NCI-H446 treated with DMSO at 0.1 percent for 48 hours (cell line): ENCODE measurements at places on chromosomes 2 and 18.

DNA sequence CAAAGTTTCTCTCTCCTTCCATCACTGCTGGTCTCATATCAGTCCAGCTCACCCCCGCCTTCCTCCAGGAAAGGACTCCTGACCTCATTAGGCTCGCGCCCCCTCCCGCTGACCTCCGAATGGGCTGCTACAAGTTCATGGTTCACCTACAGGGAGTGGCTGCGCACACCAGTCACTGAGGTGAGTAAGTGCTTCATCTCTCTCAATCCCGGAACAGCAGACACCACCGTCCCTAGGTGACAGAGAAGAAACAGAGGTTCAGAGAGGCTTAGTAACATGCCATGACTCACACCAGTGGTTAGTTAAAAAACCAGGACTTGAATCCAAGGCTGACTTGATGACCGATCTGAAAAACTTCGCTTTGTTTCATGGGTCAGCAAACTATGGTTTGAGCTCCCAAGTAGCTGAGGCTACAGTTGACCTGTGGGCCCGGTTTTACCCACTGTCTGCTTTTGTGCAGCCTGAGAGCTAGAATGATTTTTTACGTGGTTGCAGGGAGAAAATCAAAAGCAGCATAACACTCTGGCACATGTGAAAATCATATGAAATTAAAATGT, 42.0 kb downstream of the ZFP36L2 start:
- no peak for DNase-seq

GRCh38 chr2:62284980-62285379, 89.1 kb downstream of the B3GNT2 start:
- DNase-seq: no peak

DNA sequence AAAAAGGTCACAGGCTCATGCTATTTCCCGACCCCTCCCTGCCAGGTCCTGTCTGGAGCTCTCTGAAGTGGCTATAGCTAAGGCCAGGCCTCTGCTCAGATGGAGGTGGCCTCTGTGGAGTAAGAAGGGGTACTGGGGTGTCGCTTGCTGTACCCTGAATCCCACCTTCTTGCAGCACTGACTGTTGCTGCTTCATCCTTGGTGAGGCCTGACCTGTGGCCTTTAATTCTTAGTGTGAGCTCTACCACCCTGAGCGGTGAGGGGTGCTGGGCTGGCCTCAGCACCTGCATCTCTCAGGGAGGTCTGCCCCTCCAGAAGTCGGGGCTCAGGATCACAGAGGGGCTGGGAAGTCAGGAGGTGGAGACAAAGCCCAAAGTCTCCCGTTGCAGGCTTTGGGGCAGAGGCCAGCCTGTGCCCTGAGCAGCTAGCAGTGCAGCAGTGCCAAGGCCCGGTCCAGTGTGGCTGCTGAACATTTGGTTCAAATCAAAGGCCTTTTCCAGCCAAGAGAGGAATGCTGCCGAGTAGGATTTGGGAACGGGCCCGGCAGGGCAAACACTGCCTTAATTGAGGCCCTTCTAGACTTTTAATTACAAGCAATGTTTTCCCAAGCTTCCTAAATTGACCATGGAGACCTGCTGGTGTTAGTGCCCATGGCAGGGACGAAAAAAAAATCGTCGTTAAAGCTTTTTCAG, 133.5 kb upstream of the HAAO start:
- peak; percentile 37 for DNase-seq

DNA sequence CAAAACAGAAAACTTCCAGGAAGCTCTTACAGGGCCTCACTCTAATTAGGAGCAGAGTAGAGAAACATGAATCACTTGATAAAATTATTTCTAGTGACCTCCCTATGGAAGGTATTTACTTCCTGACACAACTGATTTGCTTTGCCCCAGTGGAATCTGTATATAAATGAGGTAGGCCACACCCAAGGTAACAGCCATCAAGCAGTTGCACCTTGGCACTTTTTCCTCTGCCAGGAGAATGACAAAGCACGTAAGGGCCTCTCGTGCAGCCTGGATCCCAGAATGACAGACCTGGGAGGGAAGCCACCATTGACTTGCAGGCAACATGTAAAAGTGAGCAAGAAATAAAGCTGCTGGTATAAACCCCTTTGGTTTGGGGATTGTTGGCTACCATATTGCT, 620.0 kb upstream of the SLC39A10 start:
- no peak for DNase-seq

- DNase-seq: no peak
Observed at GRCh38 chr2:152431370-152432098, 96.6 kb downstream of the FMNL2 start.

- no peak for DNase-seq
Observed at GRCh38 chr2:128420131-128420530, 101.5 kb upstream of the HS6ST1 start.

- no peak for DNase-seq
Observed at GRCh38 chr2:83689402-83689801, 769.7 kb downstream of the SUCLG1 start.

GRCh38 chr2:198116756-198117155, 312.4 kb downstream of the PLCL1 start:
- no peak for DNase-seq

- DNase-seq: no peak
Observed at GRCh38 chr2:95041060-95041823, 15.7 kb downstream of the MAL start.

DNA sequence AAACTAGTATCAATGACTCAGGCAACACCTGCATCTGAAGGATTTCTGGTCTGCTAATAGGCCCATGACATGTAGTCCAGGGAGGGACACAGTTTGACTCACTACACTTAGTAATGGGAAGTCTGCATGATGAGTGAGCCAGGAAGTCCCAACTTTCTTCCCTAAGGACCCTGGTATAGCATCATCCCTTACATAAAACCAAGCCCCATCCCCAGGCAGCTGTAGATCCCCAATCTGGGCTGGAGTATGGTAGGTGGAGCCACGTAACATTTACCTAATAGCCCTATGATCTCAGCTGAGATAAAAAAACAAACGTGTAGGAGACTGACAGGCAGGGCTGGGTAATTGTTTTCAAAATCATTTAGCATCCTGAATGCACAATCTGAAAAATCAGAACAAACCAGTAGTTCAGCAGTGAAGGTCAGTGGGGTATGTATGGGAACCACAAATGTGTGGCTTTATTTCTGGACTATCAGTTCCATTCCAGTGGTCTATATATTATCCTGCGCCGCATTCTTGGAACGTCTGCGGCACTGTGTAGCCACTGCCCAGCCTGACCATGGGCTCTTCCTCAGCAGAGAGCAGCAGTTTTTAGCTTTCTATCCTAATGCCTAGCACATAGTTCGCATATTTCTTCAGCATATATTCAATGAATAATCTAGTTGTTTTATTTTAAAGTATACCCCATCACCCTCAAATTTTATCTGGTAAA, 33.5 kb downstream of the EPB41L3 start:
- DNase-seq: no peak

DNA sequence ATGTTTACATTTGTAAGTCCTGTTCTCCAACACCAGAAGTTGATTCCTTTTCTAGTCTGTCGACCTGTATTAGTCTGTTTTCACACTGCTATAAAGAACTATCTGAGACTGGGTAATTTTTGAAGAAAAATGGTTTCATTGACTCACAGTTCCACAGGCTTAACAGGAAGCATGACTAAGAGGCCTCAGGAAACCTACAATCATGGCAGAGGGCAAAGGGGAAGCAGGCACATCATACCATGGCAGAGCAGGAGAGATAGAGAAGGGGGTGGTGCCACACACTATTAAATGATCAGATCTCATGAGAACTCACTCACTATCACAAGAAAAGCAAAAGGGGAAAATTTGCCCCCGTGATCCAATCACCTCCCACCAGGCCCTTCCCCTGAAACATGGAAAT, 112.8 kb upstream of the MAP3K20 start:
- no peak for DNase-seq

DNA sequence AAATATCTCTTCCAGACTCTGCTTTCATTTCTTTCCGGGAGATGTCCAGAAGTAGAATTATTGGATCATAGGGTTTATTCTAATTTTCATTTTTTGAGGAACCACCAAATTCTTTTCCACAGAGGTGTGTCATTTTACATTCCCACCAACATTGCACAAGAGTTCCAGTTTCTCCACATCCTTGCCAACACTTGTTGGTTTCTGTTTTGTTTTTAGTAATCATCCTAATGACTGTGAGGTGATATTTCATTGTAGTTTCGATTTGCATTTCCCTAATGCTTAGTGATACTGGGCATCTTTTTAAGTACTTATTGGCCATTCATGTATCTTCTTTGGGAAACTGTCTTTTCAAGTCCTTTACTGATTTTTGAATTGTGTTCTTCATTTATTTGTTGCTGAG, 513.1 kb downstream of the PARD3B start:
- DNase-seq: no peak

DNA sequence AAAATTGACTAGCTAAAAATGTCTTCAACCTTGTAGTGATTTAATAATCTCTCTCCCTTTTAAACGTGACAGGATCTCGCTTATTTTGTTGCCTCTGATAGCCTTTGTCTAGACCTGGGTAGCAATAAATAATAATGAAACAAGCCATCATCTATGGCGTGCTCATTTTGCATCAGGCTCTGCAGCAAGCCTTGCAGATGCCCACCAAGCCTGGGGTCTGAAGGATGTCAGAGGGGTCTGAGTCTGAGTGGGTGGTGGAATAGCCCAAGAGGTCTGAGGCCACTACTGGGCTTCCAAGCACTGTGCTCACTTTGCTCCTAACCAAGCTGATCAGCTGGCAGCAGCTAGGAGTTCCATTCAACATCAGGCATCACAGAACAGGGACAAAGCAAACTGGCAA, 109.4 kb downstream of the GYPC start:
- no peak for DNase-seq

- no peak for DNase-seq
Observed at GRCh38 chr2:68921646-68922045, 31.0 kb downstream of the GKN2 start.

GRCh38 chr2:128970332-128971116, 651.9 kb upstream of the HS6ST1 start:
- no peak for DNase-seq

GRCh38 chr2:237243487-237243886, 157.8 kb downstream of the COPS8 start:
- peak; percentile 51 for DNase-seq

DNA sequence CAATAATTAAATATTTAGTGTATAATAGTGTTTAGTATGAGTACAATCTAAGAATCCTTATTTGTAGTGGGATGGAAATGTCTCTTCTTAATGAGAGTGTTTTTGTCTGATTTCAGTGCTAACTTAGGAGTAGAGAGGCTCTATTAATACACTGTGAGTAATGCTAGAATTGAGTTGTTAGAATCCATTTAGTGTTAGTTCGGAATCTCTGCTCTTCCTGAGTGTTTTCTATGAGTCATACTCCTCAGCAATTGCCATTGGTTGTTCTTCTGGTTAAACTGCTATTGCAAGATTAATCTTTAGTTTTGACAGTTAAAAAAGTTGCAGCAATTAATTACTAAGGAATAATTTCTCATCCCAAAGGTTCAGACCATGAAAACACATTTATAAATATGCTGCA, 828.6 kb upstream of the POU3F3 start:
- DNase-seq: no peak
